AG04450 (cell line): ENCODE measurements at places on chromosomes 12 and 14.

DNA sequence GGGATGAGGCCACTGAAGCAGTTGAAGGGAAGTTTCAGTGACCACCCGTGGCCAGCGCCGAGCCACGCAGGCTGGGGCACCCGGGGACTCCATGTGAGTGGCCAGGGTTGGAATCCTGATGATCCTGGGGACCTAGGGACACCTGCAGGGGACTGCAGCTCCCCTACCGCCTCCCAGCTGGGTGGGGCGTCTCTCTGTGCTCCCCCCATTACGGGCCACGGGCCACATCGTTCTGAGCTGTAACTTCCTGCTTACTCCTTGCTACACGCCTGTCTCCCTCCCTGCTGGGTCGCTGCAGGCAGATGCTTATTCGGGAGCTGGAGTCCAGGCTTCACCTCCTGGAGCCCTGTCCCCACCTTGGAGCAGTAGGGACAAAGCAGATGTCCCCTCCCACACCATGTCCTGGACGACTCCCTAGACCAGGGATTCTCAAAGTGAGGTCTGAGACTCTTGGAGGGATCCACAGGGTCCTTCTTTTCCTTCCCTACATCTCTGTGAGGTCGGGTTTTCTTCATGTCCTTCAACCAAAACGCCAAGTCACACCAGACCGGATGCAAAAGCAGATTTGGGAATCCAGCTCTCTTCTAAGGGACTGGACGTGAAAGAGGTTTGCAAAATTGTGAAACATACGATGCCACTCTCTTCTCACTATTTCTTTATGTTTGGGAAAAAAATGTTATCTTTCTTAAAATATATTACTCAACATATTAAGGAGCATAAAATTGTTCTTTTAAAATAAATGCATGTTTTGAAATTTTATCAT lies 85.9 kb upstream of the NCOR2 start:
- no peak for DNase-seq

- no peak for DNase-seq
Measured at GRCh38 chr12:56657416-56658379, 11.9 kb upstream of the ATP5F1B start.

DNA sequence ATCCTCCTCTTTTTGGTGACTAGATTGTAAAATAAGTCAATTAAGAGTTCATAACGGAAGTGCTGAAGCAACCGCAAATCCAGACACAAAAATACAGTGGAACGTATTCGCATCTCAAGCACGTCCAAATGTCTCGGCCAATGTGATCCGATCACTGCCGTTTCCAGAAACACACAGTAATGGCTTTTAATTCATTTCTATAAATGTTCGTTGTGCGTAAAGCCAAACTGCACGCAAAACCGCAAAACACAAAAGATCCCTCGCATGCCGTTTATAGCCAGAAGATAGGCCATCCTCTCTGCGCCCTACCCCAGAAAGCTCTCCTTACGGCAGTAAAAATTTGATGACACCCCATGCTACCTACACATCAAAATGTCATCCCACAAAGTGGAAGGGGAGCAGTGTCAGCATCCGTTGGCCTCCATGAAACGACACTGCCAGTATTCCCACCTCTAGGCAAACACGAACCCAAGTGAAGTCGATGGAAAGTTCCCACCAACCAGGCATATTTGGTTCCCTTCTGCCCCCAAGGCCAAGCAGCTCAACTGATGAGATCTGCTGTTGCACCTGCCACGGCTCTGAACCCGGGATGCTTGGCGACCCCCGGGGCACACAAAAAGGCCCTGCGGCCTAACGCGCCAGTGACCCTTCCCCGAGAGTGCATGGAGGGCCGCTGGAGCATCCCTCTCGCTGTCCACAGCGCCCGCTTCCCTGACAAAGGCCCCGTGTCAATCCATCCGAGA lies 1.4 kb downstream of the HECTD4 start:
- no peak for DNase-seq

GRCh38 chr12:50102646-50103309 lies 1.0 kb upstream of the GPD1 start:
- no peak for DNase-seq

- no peak for DNase-seq
Measured at GRCh38 chr12:81255947-81256346, 178.1 kb downstream of the ACSS3 start.

DNA sequence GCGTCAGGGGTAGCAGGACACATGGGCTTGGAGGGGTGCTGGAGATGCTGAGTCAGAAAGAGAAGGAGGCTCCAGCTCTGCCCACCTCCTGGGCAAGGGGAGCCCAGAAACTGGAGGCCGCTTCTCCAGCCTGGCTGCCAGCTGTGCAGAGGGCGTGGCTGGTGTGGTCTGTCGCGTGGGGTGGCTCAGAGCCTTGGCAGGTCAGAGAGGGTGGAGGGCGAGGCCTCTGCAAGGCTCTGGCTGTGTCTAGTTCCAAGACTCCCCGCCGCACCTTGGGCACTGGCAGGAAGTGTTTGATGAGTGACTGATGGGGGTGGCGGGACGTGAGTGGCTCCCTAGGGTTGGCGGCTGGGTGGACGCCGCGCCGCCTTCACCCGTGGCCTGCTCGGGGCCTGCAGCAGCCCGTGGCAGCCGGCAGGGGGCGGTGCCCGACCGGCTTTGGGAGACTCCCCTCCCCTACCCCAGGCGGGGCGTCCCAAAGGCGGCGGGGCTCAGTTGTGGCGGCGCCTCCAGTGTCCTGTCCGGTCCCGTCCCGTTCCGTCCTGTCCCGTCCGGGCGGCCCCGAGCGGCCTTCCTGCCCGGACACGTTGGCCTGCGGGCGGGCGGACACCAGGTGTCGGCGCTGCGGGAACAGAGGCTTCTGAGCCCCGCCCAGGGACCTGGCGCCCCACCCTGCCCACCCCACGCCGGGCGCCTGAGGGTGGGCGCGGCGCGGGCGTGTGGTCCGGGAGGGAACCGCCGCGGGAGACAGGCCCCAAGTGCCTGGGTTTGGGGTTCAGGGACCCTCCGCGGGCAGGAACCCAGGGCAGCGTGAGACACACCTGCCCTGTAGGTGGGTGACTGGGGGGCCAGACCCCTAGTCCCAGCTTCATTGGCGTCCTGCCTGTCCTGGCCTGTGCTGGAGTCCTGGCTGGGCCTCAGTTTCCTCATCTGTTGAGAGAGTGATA lies 39.7 kb downstream of the KRT80 start:
- DNase-seq: no peak
